ENCODE measurements at places on chromosomes 2 and 18. TPM values are rescaled to one million over a fixed set of nuclear protein-coding genes. Genes with fewer than 3 reads are reported as not detected.
A peak's percentile ranks its signal among the peaks of the same experiment; 100 is the strongest.

NMUR1 gene
- 0.50 TPM for total RNA-seq

SH3RF3 gene
- 10.1 TPM for total RNA-seq

SRSF7 gene
- 118 TPM for total RNA-seq

MCEE gene
- total RNA-seq: 18.8 TPM

SPOPL gene
- 15.2 TPM for total RNA-seq

CYTIP gene
- total RNA-seq: not detected

SRD5A2 gene
- not detected for total RNA-seq

UGT1A5 gene
- not detected for total RNA-seq

SERPINB2 gene
- total RNA-seq: 3.9 TPM

HOXD12 gene
- total RNA-seq: not detected

- no peak for DNase-seq
Observed at GRCh38 chr2:175662335-175662734, 339.7 kb downstream of the LNPK start.

DNA sequence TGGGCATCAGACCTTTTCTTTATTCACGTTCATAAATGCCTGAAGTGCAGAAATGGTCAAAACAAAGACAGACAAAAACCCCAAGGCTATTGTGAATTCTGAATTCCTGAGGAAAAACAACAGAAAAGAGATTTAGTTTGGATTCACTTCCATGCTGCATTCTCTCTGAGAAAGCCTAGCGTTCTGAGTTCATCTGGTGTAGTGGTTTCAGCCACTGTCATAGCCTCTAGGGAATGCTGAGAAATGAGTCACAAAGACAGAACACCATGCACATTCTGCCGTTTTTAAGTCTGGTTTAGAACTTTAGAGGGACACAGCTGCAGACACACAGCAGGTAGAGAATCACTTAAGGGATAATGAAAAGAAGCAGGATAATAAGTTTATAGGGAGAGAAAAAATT, 93.8 kb downstream of the LRP1B start:
- no peak for DNase-seq

GRCh38 chr2:196249171-196249570, 77.8 kb upstream of the STK17B start:
- DNase-seq: peak; percentile 70

DNA sequence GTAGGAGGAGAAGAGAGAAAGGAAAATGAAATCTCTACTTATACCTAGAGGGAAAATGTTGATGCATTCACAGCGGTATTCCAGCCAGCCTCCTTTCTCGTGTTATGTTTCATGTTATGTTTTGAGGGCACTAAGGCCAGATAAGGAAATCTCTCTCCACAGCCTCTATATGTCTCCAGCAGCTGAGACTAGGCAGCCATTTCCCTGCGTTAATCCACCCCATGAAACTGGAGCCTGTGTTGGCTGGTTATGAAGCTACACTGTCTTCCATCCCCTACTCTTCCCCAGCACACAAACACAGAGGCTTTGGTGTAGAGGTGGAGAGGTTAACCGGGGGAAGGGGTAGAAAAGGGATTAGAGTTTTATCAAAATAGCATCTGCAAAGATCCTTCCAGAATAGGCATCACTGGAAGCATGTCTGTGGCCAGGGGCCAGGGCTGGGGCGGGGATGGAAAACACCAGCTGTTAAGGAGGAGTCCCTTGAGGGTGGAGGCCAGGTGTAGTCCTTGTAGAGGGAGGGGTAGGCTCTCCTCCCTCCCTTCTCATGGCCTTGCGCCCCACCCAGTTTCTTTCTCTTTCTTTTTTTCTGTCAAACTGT, 100.9 kb upstream of the TNP1 start:
- no peak for DNase-seq

DNA sequence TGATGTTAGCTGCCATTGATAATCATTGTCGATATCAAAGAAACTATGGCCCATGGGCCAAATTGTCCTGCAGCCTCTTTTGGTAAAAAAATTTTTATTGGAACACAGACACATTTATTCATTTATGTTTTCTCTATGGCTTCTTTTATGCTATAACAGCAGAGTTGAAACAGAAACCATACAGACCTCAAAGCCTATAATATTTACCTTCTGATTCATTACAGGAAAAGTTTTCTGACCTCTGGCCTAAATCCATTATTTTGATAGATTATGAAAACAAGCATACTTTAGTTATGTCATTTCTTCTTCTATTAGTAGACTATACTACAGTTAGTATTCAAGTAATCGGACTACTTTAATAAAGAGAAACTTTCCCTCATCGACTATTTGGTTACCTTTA, 349.7 kb upstream of the GALNT5 start:
- peak; percentile 21 for DNase-seq

- no peak for DNase-seq
Observed at GRCh38 chr2:10551496-10551895, 103.4 kb upstream of the ODC1 start.

DNA sequence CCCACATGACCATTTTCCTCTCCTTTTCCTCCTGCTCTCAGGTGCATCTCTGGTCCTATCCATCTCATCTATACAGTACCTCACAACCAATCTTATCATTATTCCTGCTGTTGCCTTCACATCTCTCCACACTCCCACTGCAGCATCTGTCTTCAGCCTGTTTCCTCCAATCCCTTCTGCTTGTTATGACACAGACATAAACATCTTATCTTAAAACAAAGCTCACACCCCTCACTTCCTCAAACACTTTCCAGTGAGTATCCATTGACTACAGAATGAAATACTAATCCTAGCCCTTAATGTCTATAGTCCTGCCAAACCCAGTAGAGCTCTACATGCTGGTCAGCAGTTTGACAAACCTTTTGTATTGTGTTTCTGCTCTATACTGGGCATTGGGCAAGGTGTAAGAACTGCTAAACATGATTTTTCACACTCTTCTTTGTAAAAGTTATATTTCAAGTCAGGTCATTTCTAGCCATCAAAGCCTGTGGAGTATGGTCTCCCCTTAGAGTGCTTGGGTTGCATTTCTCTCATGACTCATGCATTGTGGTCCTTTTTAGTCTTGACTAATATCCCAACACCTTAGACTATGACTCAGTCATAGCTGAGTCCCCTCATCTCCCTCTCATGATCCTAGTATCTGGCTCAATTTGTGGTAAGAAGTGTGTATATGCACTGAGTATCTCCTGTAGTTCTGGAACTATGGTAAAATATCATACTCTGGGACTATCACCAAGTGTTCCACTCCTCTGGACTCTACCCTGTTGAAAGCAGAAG, 187.0 kb downstream of the CYRIA start:
- no peak for DNase-seq

DNA sequence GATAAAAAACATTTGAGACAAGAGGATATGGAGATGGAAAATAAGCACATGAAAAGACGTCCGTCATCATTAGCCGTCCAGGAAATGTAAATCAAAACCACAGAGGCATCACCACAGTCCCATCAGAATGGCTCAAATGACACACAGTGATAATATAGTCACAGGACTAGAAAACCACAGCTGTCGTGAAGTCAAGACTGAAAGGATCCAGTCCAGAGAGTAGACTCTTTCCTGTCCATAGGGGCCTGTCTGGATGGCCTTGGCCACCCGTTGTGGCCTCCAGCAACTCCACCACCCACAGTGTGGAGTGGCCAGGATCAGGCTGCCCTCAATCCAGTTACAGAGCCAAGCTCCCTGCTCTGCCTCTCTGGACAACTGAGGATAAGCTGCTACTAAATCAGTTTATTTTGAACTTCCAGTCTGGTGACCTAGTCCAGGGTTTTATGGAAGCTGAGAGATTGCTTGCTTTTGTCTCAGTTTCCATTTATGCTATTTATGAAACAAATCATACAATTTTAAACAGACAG, 60.4 kb downstream of the RHOB start:
- DNase-seq: peak; percentile 58

GRCh38 chr2:155223781-155224406, 525.4 kb downstream of the KCNJ3 start:
- DNase-seq: peak; percentile 0

- DNase-seq: no peak
Observed at GRCh38 chr2:180698668-180699067, 281.7 kb upstream of the UBE2E3 start.

GRCh38 chr2:215218587-215219577, 80.5 kb upstream of the ABCA12 start:
- peak; percentile 44 for DNase-seq

- DNase-seq: no peak
Observed at GRCh38 chr2:46535360-46535759, 56.0 kb downstream of the TMEM247 start.

DNA sequence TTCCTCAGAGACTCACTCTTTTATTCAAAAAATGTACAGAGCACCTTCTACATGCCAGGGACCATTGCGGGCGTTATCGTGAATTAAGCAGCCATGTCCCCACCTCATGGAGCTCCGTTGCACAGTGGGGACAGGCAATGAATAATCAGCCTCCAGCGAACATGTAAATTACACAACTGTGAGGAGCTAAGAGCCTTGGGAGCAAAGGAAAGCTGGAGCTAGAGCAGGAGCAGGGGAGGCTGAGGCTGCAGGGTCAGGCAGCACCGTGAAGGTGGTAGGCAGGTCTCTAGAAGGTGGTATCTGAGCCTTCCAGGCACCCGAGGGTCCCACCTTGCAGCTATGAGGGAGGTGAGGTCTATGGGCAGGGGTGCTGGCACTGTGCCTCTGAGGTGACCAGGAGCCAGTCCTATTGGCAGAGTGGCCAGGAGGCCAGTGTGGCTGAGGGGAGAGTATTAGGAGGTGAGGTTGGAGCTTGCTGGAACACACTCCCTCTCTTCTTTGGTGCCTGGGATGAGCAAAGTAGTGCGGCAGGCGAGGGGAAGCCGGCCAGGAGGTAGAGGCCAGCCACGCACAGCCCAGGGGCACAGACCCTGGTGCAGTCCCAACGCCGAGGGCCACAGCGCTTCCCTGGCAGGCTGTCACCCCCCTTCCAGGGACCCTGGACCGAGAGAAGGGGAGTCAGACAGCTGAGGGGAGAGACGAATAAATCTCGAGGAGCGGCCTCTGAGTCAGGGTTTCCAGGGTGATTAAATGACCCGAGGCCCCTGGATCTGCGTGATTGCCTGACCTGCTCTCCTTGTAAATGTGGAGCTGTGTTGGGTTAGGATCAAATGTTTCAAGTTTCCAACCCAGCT, 167.3 kb downstream of the SEPTIN10 start:
- no peak for DNase-seq

DNA sequence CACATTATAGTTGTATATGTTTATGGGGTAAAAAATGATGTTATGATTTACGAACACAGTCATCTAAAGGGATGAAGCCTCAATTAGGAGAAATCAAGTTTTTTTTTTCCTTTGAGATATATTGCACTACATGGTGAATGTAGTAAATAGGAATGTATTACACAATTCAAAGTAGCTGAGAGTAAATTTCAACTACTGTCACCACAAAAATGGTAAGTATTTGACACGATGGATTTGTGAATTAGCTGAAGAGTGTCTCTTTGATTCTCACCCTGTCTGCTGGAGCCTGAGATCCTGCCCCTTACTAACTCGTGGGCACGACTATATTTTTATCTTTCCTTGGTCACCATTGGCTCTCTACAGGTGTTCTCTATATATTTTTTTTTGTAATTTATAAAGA, 540.4 kb upstream of the DSEL start:
- DNase-seq: no peak

DNA sequence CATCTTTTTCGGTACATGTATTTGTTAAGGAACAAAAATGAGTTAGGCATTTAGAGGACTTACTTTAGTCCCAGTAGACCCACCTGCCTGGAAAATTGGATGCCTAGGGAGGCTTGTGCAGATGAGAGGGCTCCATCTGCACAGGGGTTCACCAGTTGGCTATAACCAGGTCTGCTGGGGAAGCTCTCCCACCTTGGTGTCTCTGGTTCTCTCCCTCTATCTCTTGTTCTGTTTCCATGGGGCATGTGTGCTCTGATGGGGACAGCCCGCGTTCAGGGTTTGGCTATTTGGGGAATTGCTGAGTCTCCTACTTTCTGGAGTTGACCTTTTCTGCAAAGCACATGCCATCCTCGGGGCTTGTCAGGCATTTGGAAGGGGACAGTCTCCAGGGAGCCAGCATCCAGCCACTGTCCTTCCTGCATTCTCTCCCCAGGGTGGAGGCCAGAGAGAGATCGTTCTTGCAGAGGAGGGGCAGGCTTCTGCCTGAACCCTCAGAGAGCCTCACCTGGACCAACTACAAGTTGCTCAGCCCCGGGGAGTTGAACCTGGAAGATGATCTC, 157.3 kb downstream of the KLHL29 start:
- no peak for DNase-seq

DNA sequence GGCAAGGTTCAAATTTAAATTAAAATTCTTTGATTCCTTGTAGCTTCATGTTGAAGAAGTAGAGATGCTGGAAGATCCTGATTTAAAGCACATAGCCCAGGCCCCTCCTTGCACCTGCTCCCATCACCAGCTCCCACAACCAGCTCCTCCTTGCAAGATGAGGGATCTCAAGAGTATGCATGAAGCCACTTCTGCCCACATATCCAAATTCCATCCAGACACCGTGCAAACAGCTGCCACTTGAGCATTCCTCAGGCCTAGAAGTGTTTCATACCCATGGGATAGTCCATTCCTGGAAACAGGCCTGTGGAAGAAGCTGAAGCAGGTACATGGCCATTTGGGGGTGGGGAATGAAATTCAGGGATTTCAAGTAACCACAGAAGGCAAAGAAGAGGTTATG, 32.4 kb upstream of the ITPRID2 start:
- peak; percentile 29 for DNase-seq

GRCh38 chr18:74116633-74117554, 30.7 kb downstream of the FBXO15 start:
- DNase-seq: peak; percentile 35

DNA sequence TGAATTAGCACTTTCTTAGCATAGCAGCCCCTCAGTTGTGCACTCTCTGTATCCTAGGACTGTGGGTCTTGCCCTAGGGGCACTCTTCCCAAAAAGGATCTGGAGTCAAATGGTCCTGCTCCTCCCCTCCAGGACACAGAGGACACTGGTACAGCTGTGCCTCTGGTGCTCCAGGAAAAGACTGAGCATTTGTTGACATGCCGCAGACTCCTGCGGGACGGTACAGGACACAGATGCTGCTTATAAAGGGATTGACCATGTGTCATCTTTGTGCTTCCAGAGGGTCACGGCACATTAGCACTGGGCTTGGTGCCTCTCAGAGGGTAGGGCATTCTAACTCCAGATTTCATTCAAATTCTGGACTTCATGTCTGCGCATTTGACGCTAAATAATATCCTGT, 110.5 kb downstream of the KLF7 start:
- DNase-seq: no peak

DNA sequence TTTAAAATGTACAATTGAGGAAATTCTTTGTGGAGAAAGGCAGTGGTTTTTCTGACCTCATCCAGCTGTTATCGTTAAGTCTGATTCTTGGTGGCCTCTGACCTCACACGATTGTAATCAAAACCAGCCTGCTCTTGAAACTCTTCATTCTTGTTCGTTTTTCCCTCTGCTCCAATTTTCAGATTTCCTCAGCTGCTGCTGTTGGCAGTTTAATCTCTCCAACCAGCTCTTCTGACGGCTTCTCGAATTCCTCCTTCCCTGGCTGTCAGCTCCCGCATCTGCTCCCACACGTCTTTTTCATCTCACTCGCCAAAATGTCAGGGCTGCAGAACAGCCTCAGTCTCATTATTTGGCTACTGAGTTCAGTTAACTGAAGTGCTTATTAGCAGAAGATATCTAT, 136.1 kb downstream of the DCDC2C start:
- no peak for DNase-seq

- DNase-seq: no peak
Observed at GRCh38 chr2:164574931-164575330, 46.4 kb downstream of the GRB14 start.

Measured in fibroblast of lung (primary cell).